ENCODE measurements at places on chromosomes 2 and 18.

GRCh38 chr2:237490009-237490711 lies 3.1 kb downstream of the MLPH start:
- DNase-seq: no peak

- DNase-seq: no peak
Observed at GRCh38 chr18:41829647-41830516, 125.2 kb upstream of the PIK3C3 start.

DNA sequence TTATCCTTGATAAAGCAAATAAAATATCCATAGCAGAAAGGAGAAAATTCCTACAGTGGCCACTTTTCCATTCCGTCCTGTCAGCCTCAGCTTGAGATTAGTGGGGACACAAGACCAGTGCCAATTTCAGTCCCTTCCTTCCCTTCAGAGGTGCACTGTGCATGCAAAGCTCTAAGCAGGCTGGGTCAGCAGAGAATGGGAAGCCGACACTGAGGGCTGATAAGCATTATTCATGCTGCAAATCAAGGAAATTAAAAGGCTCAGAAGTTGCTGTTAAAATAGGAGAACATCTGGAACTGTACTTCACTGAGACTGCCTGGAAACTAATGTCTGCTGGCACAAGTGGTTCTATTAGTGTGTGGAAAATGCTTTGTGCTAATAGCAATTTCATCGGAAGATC lies 534.3 kb downstream of the ADCYAP1 start:
- no peak for DNase-seq

DNA sequence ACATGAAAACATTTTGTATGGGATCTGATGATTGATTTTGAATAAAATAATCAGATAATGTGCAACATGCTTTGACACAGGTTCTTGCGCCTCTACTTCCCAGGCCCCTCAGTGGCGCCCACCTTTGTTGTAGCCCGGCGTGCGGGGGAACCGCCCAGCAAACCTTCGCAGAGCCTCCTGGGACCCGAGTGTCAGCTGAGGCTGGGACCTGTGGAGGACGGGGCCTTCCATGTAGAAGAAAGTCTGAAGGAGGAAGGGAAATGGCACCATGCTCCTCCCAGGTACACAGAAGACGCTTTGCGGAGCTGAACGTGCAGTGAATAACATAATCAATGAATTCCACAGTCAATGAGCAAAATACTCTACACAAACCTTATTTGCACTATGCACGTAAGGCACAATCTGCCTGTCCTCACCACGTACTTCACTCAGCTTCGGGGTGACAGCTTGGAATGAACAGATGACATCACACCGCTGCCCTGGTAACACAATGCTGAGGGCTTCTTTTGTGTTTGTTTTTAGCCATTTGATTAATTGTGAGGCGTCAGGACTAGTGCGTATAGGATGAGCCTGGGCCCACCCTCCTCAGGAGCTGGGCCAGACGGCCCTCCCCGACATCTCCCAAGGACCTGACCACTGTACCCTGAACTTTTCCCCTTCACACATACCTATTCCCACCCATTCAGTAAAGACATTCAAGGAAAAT lies 78.1 kb downstream of the TWIST2 start:
- no peak for DNase-seq

GRCh38 chr2:9416267-9416961 lies 6.9 kb downstream of the ITGB1BP1 start:
- no peak for DNase-seq

- no peak for DNase-seq
Observed at GRCh38 chr2:167908786-167909185, 338.6 kb downstream of the STK39 start.

DNA sequence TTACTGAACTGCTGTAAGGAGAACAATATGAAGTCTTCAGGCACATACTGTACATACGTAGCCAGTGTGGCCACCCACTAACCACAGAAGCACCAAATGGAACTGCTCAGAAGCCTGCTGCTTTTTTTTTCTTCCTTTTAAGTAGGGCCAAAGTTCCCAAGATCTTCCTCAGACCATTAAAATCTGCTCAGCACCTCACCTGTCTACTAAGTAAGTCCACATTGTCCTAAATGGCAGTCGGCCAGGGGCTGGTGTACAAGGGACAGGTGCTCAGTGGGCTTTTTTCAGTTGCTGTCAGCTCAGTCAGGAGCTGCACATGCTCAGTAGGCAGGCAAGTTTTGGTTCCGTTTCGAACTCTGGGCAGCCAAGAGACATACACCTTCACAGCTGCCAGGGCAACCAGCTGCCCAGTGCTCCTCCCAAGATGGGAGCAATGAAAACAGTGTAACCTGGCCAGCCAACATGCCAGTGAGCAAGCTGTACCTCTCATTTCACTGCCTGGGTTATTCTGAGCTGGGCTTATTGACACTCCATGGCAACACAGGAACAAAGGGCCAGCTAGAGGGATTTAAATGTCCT lies 86.1 kb downstream of the ACVR1 start:
- no peak for DNase-seq

DNA sequence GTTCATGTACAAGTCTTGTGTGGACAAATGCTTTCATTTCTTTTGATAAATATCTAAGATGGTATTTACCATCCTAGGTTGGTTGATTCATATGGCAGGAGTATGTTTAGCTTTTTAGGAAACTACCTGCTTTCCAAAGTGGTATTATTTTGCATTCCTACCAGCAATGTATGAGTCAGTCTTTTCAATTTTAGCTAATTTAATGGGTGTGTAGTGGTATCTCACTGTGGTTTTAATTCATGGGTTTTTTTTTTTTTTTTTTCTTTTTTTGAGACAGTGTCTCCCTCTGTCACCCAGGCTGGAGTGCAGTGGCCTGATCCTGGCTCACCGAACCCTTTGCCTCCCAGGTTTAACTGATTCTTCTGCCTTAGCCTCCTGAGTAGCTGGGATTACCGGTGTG lies 4.2 kb downstream of the ZNF512 start:
- no peak for DNase-seq

GRCh38 chr2:42298996-42299754 lies 61.8 kb downstream of the COX7A2L start:
- no peak for DNase-seq

DNA sequence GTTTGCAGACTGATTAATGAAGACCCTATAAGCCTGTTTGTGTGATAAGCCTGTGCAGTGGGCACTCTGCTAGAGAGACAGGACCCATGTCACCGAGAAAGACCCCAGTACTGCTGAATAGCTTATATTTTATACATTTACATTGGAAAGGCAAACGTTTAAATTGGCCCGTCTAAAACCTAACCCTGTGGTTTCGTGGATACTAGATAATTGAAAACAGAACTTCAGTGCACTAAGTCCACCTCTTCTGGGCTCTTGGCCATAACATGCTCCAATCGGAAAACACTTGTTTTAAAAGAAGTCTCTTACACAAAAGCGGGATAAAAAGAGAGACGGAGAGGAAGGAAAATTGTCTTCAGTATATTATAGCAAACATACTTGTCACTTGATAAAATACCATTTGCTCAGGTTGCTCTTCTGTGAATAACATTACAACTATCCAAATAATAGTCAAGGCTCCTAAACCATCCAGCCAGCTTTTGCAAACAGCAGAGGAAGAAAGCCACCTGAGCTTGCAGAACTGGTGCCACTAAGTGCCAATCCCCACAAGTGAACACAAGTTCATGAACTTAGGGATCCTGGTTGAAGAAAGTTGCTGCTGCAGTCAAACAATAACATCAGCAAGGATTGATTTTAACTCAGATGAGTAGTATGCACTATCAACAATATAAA lies 218.4 kb upstream of the FN1 start:
- peak; percentile 82 for DNase-seq

DNA sequence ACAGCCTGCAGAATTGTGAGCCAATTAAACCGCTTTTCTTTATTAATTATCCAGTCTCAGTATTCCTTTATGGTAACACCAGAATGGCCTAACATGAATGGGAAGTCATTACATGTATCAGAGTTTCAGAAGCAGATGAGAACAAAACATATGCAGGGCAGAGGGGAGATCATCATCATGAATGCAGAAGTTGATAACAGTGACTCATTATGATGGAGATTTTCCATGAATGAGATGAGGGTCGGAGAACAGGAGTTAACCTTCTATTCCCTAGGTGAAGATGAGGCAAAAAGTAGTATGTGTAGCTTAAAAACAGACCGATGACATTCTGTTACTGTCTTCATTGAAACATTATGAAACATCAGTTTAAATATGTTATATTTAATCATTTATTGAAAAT lies 59.5 kb upstream of the PPM1B start:
- no peak for DNase-seq

DNA sequence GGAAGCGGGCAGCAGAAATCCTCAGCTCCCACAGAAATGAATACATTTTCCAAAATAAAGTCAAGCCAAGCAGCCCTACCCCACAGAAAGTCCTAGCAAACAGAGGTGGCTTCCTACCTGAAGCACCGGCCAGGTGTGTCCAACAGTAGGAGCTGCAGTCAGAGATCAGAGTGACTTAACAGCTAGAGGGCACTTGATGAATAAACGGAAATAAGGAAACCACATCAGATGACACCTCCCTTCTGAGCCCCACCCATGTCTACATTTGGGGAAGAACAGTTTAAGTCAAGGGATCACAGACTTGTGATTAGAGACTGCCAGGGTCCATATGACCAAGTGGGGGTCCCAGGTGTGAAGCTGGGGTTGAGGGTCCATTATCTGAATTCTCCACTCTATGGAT lies at the start of gene CXCR1:
Gene CXCR1 (minus strand): TSS at position 172 of the 400 bp plus-strand sequence. CDS start 1,751 bp downstream, outside the sequence.
- no peak for DNase-seq

DNA sequence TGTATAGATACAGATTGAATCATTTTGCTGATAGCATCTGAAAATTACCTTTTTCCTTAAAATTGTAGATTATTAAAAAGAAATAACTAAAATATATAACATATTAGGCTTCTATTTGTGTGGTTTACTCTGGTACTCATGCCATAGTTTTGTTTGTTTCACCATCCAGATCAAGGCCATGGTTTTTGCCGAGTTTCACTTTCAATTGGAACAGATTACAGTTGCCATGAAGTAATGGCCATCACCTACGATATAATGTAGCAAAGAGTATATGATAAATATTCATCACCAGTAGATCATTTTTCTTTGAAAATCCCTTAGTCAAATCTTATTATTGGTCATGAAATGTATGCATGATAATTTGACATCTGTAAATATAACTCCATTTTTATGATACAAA lies 11.9 kb upstream of the DNAH7 start:
- DNase-seq: no peak

- no peak for DNase-seq
Observed at GRCh38 chr2:4914036-4914435, 778.1 kb upstream of the SOX11 start.

DNA sequence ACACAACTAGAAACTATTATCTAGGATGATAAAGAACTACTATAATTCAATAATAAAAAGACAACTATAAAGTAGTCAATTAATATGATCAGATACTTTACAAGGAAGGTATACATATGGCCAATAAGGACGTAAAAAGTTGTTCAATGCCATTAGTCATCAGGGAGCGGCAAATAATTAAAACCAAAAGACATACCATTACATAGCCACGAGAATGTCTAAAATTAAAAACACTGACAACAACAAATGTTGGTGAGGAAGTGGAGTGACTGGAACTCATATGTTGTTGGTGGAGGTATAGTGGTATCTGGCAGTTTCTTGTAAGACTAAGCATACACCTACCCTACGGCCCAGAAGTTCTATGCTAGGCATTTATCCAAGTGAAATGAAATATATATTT lies 152.4 kb downstream of the MTCL1 start:
- no peak for DNase-seq

- no peak for DNase-seq
Observed at GRCh38 chr2:103805746-103806145, 1043.9 kb downstream of the TMEM182 start.

DNA sequence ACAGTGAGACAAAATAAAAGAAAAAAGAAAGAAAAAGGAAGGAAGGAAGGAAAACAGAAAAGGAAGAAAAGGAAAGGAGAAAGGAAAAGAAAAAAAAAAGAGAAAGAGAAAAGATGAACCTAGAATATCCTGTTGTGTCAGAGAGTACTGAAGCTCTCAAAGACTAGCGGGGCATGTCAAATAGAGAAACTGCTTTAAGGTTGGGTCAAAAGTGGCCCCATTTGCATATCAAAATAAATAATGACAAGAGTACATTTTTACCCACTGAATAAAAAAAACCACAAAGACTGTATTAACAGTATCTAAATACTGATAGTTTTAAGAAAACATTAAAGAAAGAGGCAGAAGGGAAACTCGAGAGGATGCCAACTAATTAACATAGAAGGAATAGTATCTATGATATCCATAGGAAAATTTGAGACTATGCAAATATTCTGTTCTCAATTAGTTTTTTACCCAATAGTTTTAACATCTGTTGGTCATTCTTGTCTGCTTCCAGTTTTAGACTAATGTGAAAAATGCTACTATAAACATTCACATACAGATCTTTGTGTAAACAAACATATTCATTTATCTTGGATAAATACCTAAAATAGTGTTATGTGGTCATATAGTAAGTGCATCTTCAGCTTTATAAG lies 53.2 kb downstream of the SFXN5 start:
- peak; percentile 58 for DNase-seq

DNA sequence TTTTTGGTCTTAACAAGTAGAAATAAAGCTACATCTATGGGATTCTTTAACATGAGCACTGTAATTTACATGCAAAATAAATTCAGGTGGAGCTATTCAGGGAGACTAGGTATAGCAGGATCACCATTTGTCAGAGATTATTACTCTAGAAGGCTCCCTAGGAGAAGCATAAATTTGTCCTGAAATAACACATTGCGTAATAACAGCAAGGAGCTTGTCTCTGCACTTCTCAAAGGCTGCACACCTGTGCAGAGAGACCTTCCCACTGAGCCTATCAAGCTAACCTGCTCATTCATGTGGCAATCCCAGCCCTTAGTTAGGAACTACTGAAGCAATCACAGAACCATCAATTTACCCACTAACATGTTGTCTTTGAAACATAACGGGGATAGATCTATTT lies 437.4 kb upstream of the MC4R start:
- DNase-seq: no peak

- DNase-seq: peak; percentile 16
Observed at GRCh38 chr2:134866498-134867099, 28.2 kb downstream of the ACMSD start.

- DNase-seq: no peak
Observed at GRCh38 chr18:48991676-48992075, 40.9 kb upstream of the SMAD7 start.

GRCh38 chr2:42930025-42930581 lies 137.7 kb upstream of the HAAO start:
- DNase-seq: peak; percentile 74

DNA sequence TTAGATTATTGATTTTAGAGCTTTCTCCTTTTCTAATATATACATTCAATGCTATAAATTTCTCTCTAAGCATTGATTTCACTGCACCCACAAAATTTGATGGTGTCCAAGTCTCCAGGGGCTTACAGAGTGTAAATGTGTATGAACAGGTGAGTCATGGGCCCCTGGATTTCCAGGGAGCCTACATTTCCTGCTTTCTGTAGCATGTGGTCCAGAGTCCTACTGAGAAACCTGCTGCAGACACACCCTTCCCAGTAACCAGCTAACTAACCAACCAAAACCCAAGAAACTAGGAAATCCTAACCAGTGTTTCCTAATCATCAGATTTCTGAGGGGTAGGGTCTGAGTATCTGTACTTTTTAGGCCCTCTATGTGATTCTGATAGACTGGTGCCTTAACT lies 39.5 kb upstream of the TANC1 start:
- DNase-seq: no peak
